Right ventricle myocardium inferior (tissue), 1 donor: ENCODE measurements at places on chromosomes 1 and 21. TPM values are rescaled to one million over a fixed set of nuclear protein-coding genes. Genes with fewer than 3 reads are reported as not detected.

GBP3 gene
- 9.3 TPM for total RNA-seq

INSRR gene
- total RNA-seq, result 0.46 TPM

PEAR1 gene
- 8.1 TPM for total RNA-seq

CHIT1 gene
- total RNA-seq, result 0.51 TPM

- no peak for DNase-seq
Measured at GRCh38 chr1:160637821-160638539, 8.9 kb downstream of the SLAMF1 start.

DNA sequence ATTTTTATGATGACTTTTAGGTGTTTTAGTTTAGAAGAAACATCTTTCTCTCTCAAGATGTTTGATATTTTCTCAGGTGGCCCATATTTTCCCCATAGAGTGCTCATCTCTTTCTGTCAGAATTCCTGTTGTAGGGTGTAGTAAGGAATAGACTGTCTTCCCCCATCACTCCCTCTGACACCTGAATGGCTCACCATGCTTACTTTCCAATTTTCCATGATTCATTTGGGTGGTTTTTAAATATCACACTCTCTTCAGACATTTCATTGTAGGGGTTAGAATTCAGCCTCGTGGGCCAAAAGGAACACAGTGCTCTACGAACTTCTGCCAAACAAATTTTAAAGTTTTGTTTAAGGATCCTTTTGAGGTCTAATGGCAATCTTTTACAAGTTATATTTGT lies 24.0 kb downstream of the GIPC2 start:
- DNase-seq, result no peak

- no peak for DNase-seq
Measured at GRCh38 chr1:207221934-207222351, 99.5 kb upstream of the CD55 start.

DNA sequence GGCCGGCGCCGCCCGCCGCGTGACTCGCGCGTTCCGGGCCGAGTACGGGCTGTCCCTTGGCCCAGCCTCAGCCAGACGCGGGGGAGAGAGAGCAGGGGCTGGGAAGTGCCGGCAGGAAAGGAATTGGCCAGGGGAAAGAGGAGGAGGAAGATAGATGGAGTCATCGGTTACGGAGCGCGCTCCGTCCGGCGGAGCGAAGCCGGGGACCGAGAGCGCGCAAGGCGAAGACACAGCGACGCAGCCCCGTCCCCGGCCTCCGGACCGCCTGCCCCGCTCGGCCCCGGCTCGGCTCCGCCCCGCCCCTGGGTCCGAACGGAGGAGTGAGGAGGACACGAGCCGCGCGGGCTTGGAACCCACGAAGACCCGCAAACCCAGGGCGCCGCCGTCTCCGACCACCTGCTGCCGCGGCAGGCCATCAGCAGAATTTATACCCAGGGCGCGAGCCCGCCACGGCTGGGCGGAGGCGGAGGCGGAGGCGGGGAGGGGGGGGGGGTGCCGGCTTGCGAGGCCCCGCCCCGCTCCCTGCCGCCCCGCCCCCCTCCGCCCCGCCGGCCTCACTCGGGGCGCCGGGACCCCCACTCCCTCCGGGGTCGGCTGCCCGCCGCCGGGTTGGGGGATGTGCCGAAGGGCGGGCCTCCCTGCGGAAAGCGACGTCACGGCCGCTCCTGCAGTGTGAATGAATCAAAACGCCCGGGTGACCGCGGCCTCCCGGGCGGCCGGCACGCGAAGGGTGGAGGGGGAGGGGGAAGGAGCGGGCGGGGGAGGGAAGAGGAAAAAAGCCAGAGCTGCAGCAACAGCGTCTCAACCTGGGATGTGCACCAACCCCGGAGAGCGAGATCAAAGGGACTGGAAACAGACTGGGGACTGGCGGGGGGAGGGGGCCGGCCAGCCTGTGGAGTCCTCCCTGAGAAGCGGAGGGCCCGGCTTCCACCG lies at the start of gene LHX4:
Gene LHX4 (plus strand): TSS at position 782 of the 933 bp plus-strand sequence. CDS start 266 bp downstream, outside the sequence.
- DNase-seq, result no peak

DNA sequence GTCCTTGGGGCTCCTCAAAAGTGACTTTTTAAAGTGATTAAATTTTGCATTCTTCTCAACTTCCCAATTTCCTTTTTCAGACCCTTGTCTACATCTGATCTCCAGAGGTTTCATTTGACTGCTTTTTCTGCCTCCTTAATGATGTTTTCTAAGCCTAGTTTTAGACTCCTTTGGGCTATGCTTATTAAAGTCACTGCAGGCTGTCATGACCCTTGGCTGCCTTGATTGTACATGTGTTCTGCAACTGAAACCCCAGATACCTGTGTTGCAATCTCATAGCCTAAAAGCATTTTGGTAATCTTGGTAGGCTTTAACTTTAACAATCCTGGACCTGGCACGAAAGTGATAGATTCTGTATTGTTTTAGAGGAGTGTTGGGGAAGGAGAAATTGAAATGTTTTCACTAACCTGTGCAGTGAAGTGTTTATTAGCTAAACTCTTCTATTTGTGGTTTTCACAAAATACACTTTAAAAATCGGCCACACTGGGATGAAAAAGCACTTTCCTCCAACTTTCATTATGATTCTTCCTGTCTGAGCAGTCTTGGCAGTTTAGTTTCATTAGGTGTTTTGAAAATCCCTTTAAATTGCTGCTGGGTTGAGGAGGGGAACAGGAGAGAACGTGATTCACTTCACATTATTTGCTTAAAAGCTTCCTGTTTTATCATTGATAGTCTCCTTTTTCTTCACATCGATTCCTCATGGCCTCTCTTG lies 4.9 kb downstream of the MACO1 start:
- DNase-seq, result no peak
